ENCODE measurements at places on chromosomes 13 and 19.

GRCh38 chr13:34108410-34108809 is 290.5 kb downstream of the RFC3 start:
- no peak for DNase-seq

DNA sequence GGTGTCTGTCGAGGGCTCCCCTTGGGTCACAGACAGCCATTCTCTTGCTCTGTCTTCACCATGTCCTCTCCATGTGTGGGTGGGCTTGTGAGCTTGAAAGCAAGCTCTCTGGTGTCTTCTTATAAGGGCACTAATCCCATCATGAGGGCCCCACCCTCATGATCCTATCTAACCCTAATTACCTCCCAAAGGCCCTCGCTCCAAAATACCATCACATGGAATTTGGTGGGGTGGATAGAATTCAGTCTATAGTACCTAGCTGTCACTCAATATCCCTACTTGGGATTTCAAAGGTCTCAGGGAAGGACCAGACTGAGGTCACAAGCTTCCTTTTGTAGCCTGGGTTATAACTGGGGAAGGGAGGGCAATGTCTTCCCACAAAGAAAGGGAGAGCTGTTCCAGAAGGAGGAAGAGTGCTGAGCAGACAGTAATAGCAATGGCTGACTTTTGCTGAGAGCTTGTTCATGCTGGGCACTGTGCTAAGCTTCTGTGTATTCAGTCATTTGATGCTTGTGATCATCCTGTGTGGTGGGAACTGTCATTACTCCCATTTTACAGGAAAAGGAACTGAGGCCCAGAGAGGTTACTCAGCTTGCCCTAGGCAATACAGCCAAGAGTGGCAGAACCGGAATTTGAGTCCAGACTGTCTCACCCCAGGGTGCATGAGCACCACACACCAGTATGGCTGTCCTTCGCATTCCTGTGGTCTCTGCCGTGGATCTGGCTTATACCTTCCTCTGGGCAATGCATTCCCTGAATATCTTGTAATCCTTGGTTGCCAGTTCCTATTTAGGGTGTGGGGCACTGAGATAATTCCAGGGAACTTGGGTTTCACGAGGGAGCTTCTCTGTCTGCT is 8.2 kb downstream of the FXYD5 start:
- no peak for DNase-seq

- no peak for DNase-seq
Measured at GRCh38 chr19:7846155-7846646, 16.2 kb downstream of the EVI5L start.

DNA sequence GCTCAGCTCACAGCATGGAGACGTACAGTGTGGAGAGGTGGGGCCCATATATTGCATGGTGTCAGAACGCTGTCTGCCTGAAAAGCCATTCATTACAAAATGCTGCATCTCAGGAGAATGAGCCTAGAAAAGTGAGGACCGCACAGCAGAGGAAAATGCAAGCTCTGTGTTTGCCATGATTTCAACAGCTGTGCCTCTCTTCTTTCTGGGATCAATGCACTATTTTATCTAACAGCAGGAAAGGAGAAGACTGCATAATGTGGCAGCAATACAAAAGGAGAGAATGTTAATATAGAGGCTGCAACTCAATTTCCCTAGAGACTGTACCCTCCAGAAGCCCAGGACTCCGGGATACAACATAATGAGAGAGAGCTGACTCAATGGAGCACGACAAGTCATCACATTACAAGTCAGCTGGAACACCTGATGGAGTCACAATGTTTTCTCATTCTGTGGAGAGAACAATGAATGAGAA is 368.0 kb downstream of the FGF14 start:
- DNase-seq: no peak

DNA sequence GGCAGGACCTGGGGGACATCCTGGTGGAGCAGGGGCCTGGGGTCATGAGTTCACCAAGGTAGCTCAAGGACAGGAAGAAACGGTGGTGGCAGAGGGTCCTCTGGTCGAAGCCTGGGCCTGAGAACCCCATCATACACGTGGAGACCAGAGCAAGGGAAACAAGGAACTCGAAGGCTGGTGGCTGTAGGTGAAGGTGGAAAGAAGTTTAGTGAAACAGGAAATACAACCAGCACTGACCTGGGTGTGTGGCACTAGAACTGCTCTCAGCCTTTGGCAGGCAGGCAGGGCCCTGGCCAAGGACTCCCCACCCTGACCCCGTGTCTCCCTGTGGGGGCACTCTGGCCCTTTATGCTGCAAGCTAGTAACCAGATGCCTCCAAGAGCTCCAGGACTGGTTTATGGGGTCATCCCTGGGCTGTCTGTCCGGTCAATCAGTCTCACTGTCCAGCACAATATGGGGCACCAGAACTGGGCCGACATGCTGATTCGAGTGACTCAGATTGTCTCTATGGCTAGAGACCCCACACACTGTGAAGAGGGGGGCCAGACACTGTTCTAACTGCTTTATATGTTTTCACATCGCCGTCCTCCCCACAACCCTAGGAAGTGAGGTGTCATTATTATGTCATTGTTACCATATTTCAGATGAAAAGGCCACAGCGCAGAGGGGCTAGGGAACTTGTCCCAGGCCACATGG is 3.8 kb downstream of the COX6B2 start:
- DNase-seq: no peak

DNA sequence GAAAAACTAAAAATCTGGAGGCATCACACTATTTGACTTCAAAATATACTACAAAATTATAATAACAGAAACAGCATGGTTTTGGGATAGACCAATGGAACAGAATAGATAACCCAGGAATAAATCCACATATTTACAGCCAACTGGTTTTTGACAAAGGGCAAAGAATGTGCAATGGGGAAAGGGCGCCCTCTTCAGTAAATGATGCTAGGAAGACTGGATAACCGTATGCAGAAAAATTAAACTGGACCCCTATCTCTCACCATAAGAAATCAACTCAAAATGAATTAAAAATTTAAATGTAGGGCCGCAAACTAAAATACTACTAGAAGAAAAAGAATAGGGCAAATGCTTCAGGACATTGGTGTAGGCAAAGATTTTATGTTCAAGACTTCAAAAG is 440.5 kb upstream of the SGCG start:
- DNase-seq: no peak
